ENCODE measurements at places on chromosomes 16 and 17.

- peak; percentile 43 for DNase-seq
These were observed 2.3 kb upstream of the ACTG1 start for GRCh38 chr17:81514739-81515529.

- DNase-seq = no peak
These were observed 80.6 kb downstream of the OR1D5 start for GRCh38 chr17:2982854-2983253.

GRCh38 chr16:1932050-1933028 is 10.7 kb downstream of the MSRB1 start:
- DNase-seq = no peak

GRCh38 chr17:15237106-15237425 is 28.1 kb downstream of the PMP22 start:
- DNase-seq = no peak
